DND-41 (cell line): ENCODE measurements at places on chromosomes 1 and 21.

DNA sequence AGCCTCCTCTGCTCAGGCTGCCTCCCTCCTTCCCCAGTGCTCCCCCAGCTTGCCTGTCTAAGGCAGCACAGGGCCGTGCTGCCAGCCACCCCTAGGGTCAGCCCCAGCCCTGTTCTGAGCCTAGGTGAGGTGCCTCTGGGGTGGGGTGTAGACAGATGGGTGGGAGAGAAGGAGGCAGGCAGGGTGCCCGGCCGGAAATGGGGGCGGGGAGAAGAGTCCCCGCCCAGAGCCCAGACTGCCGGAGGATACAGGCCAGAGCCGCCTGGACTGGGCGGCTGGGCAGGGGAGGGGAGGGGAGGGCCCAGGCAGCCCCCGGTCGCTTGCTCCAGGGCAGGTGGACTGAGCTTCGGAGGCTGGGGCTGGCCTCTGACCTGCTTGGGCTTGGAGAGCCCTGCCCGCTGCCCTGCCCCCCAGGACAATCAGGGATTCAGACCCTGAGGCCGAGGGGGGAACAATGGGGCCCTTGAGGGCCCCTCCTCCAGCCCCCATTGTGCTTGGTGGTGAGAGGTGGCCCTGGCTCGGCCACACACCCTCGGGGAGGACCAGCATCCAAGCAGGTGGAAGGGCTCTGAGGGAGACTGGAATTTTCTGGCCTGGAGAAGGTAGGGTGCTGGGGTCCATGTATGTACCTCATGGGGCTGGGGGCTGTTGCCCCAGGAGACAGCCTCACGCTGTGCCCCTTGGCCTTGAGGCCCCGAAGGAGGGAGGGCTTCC, at the start of gene GJC2:
Gene GJC2, plus strand, starts transcription at position 525 of the 714 bp plus-strand sequence. CDS start 7,829 bp downstream, outside the sequence.
- DNase-seq = no peak

DNA sequence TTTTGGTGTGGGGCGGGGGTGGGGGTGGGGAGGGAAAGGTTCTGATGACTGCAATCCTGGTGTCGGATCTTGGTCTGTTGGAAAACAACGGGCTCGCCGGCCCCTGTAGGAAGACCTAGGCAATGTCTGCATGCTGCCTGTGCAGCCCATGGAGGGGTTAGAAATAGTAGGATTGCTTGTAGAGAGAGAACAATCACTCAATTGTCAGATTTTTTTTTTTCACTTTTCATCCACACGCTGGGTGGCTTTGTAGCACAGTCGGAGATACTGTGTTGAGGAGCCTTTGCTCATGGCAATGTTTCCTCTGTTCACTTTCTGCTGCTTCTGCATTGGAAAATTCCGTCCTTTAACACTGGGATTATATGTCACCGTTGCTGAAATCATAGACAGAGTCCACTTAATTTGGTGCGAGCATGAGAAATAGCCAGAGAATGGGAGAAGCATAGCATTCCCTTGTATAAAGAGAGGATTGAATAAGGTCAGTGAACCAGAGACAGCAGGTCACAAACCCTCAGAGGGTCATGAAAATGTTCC, 107.5 kb downstream of the MRPS6 start:
- no peak for DNase-seq

DNA sequence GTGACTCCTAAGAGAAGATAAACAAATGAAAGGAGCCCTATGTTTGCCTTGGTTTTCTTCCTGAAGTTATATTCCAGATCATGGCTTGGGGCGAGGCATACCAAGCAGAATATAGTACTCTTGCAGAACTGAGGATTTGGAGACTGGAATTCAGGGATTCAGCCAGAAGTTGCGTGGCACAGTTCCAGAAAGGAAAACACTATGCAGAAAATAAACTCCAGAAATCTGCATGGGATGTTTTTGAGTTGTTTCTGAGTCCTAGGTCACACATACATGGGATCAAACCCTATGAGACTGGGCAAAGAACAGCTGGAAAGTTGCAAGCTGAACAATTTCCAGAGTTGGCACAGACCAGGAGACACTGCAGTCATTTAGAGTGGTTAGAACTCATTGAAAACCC, 42.9 kb upstream of the IFFO2 start:
- no peak for DNase-seq

GRCh38 chr1:61370177-61370912, 288.0 kb downstream of the NFIA start:
- no peak for DNase-seq

GRCh38 chr1:28341591-28341990, 12.8 kb downstream of the MED18 start:
- DNase-seq = no peak

GRCh38 chr1:8966606-8967005, 20.9 kb downstream of the CA6 start:
- no peak for DNase-seq

DNA sequence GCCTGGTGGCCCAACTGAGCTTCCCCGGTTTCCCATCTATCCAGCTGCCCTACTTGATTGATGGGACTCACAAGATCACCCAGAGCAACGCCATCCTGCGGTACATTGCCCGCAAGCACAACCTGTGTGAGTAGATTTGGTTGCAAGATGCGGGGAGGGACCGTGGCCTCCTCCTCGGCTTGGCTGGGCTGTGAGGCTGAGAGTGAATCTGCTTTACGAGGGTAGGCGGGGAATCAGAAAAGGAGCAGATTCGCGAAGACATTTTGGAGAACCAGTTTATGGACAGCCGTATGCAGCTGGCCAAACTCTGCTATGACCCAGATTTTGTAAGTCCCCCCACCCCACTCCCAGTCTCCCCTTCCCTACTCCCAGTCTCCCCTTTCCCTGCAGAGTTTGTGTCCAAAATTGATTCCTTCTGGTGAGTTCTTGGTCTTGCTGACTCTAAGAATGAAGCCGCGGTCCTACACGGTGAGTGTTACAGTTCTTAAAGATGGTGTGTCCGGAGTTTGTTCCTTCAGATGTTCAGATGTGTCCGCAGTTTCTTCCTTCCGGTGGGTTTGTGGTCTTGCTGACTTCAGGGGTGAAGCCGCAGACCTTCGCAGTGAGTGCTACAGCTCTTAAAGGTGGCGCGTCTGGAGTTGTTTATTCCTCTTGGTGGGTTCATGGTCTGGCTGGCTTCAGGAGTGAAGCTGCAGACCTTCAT, 1.5 kb downstream of the GSTM2 start:
- DNase-seq = no peak
